ENCODE measurements at places on chromosomes 5 and 9.

DNA sequence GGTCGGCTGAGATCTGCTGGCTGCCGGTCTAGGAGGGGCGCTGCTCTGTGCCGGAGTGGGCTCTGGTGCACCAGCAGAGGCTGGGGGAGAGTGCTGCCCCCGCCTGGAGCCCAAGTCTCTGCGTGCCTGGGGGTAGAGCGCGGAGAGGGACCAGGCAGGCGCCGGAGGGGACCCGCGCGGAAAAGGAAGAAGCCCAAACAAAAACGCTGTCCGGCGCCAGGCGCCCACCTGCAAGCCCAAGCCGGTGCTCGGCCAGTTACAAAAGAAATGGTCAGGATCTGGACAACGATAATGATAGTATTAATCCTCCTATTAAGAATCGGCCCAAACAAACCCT lies 571 bp upstream of the S1PR3 start:
- no peak for DNase-seq

GRCh38 chr9:98570055-98570454 lies 138.7 kb downstream of the GABBR2 start:
- DNase-seq, result no peak

DNA sequence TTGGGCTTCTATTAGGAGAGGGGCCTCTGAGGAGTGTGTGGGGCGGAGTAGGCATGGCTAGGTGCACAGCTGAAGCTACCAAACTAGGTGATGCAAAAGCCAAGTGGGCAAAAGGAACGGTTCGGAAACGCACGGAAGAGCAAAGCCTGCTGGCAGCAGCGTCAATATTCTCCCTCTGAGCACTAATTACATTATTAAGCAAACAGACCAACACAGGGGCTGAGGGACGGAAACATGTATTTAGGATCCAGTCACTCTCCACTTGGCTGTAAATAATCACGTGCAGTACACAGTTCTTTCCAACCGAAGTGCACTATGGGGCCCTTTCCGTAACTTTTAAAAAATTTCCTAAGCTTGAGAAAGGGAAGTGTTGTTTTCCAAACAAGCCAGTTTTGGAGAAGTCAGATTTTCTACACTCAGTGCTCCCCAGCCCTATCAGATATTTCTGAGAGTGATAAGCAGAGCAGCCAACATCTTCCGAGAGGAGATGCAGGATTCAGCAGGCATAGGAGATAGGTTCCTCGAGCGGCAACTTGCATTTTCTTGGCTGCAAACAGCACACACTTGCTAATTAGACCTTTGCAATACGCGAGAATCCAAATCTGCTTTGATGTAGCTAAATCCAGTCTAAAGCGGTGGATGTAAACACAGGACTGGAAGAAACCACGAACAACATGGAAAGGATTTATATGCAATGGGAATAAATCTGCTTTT lies 217.2 kb upstream of the TBCA start:
- peak; percentile 62 for DNase-seq

DNA sequence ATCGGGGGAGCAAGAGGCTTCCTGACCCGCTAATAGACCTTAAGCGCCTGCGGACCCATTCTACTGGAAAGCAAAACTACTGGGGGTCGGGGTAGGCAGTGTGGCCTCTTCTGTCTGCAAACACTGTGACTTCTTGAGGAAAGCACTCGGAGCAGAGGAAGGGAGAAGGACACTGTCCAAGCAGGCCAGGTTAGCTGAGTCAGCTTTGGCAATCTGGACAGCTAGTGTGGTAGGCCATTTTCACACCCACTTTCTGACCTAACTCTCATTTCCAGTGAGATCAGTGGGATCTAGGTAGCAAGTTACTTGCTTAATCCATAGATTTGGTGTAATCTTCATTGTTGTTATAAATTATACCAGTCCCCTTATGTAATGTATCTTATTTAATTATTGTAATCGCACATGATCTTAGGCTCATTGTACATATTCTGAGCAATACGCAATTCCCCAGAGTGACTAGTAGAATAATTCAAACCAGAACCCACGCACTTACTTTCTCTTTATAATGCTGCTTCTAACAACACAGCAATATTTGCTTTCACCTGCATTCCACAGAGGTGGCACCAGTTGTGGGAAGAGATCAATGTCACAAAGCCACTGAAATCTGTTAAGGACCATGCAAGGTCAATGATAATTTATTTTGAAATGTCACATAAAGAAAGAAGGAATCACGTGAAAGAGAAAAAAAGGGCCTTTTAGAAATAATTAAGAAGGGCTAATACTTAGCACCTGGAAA lies 82.9 kb downstream of the NREP start:
- DNase-seq, result no peak

- DNase-seq, result peak; percentile 49
Measured at GRCh38 chr5:128082551-128083032, 974 bp upstream of the SLC12A2 start.

DNA sequence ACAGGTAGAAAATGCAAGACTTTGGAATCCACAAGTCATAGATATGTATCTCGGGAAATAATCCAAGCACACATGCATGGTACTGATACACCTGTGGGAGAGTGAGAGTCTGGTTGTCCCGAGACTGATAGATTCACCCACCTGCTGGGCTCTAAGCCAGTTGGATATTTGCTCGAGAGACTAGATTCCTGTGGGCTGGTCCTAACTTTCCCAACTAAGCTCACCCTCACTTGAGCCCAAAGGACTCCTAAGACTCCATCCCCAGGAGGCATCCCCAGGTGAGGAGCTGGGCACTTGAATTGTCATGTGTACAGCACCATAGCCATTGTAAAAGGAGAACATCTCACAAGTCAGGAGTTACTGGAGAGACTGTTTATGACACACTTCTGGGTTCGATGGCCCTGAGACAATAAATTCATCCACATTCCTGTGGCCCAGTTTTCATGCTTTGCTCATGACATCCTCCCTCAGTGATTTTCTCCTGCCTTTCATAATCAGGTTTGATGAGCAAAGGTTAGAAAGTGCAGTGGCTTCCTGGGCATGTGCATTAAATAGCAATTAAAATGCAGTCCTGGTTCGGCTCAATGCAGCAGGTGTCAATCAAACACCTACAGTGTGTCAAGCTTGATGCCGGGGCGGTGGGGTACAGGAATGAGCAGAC lies 18.1 kb downstream of the SLC1A1 start:
- DNase-seq, result no peak

- DNase-seq, result no peak
Measured at GRCh38 chr5:42057254-42057690, 132.2 kb downstream of the FBXO4 start.

GRCh38 chr9:132986114-132986513 lies 7.6 kb downstream of the GFI1B start:
- no peak for DNase-seq

DNA sequence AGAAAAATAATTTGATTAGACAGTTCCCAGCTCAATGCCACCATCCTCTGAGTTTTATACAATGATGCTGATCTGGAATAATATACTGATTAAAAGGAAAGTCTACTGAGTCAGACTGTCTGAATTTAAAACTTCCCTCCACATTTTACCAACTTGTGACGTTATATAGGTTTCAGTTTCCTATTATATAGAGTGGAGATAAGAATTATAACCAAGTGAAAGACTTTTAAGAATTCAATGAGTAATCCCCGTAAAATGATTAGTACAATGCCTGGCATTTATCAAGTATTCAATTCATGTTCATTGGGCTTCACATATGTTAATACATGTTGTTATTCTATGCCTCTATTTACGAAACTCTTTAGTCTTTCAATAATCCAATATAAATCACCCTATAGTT lies 166.0 kb downstream of the CDH9 start:
- no peak for DNase-seq

- DNase-seq, result no peak
Measured at GRCh38 chr5:96408210-96408777, 24.8 kb downstream of the PCSK1 start.

DNA sequence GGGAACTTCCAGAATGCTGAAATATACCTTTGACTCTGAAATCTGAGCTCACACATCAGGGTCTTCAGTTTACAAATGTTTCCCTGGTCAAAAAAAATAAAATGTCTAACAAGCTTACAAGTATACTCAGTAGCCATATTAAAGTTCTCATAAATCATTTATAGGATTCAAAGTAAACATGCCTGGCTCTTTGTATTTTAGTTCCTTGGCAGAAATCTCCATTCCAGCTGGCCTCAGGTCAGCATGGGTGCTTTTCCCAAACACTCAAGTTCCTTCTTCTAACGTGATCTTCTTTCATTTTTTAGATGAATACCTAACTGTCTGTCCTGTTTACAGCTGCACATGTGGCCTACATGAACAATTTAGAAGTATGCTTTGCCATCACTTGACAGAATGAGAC lies 263.2 kb downstream of the GAS1 start:
- no peak for DNase-seq

GRCh38 chr5:39469176-39469575 lies 44.4 kb upstream of the DAB2 start:
- DNase-seq, result no peak

DNA sequence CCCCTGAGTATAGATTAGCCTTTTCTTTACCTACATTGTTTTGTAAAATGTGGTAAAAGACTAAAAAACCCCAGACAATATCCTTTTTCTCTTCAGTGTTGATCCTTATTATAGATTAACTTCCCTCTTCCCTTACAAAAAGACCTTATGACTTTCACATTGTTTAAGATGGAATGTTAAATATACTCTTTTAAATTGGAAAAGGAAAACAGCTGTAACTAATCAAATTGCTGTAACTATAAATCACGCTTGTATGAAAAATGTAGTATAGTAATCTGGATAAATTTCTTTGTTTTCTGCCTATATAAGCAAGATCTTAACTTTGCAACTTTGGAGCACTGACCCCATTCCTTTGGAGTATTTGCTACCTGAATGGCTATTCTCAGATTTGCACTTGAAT lies 383.1 kb downstream of the FAM170A start:
- no peak for DNase-seq

DNA sequence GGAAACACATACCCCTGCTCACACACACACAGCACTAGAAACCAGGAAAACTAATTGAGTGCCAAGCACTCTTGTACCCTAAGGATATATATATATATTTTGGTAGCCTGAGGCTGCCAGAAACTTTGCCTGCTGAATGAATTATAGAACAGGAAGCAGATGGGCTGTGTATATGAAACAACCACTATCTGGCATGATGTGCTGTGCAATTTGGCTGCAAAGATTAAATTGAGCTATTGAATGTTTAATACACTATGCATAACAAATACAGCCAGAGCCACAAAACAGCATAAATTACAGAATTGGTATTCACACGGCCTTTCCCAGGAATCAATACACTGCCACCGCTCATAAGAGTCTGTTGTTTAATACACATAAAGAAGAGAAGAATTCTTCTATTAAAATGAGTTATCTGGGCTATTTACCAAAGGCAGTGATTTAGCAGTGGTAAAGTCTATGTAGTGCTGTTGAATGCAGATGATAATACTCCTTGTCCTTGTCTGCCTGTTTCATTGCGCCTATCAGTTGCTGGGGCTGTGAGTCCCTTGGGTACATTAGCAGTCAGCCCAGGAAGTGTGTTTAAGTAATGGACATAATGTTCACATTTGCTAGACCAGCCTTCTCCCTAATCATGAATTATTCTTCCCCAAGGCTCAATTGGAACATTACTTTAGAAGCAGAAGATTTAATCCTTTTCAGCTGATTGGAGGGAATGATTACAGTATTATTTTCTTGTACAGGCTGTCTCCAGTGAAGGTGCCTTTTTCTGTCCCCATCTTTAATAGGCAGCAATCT lies 294.3 kb downstream of the TLE1 start:
- DNase-seq, result peak; percentile 2

DNA sequence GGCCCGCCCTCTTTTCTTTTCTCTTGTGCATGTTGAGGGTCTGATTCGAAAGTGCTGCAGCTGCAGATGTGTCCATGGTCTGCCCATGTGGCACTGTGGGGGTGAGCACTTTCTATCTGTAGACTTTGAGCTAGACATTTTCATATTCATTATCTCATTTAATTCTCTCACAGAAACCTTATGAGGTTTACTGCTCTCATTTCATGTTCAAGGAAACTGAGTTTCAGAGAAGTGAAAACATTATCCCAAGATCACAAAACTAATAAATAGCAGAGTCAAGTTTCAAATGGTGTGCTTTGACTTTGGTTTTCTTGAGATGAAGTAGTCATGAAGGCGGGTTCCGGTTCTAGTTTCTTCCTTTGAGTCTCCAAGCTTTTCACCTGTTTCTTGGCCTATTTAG lies 536.5 kb upstream of the ZNF462 start:
- no peak for DNase-seq

DNA sequence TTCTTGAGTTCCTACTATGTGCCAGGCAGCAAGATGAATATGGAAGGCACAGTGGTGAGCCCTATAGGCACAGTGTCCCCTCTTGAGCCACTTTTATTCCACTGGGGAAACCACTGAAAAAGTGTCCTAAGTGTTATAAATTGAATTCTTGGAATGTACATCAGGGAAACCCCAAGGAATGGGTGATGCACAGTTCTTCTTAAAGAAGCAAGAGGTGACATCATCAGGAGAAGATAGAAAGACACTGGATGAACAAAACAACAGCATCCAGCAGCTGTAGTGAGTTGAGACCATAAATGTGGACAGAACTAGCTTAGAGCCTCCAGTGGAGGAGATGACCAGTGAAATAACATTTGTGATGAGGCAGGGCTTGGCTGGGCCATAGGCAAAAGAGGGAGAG lies 199.2 kb upstream of the ANKRD55 start:
- DNase-seq, result no peak

DNA sequence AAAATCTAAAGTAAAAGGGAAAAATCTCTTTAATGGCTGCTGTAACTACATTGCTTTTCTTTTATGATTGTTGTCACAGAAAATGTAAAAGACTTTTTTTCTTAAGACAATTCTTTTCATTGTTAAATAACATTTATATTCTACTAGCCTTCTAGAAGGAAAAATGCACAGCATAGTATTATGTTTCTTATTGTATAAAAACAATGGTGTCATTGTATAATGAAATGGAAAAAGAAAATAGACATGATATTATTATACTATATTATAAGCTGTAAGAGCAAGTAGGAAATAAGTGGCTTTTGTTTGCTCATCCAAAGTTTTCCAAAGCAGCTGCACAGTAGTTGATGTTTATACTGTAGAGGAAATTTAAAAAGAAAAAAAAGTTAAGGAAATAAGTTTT lies 1021.7 kb downstream of the EFNA5 start:
- DNase-seq, result no peak

GRCh38 chr5:178423901-178424809 lies 166.0 kb downstream of the COL23A1 start:
- DNase-seq, result no peak

GRCh38 chr9:129400971-129401622 lies 219.8 kb downstream of the C9orf50 start:
- no peak for DNase-seq

DNA sequence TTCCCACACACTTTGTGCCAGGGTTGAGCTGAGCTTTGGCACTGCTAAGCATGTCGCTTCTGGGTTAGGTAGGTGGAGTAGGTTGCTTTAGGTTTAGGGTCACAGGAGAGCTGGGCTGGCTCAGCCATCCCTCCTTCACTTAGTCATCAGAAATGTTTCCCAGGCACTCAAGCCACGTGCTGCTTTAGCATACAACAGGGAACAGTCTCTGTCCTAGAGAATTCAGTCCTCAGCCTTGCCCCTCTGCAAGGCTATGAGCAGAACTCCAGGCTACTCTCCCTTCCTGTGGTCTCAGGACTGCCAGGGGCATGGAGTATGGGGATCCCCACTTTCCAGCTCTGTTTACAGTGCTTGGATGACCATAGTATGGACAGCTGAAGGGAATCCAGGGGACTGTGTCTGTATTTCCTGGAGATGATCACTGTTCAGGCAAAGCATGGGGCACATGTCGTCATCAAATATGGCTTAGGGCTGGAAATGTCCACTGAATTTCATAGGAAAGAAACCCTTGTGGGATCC lies 7.5 kb upstream of the ANKRD33B start:
- DNase-seq, result no peak

Data from midbrain (tissue), 1 donor.